ENCODE measurements at places on chromosomes 7 and 10.

- no peak for DNase-seq
Measured at GRCh38 chr7:114787556-114787955, 134.3 kb upstream of the MDFIC start.

GRCh38 chr10:24552346-24553016 lies 171.2 kb downstream of the ARHGAP21 start:
- DNase-seq, result no peak

DNA sequence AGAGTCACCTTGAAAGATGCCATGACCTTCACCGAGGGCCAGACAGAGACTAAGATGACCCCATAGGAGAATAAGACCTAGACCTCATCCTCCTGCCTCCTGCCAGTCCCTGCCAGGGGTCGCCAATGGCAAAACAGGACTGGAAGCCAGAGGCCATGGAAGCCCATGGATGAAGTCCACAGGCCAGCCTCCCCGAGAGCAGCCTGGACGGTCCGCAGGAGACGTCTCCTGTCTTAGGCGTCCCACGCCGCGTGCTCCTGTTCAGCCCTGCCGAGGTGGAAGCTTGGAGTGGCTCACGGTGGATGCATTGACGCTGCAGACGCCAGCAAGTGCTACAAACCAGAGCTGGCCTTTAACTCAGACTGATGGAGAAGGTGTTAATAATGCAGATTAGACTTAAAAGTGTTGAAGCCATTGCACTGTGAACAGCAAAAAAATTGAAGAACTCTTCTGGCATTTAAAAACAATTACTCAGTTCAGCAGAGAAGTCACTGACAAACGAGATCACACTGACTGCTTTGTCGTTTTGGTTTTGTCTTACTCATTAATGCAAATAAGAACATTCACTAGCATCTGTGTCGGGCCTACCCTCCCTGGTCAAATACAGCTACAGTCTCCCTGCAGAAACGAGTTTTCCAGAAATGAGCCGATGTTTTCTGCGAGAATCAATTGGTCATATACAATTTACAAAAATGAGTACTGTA lies 38.1 kb upstream of the FAM20C start:
- no peak for DNase-seq

GRCh38 chr10:133286366-133286765 lies 9.7 kb upstream of the ADAM8 start:
- no peak for DNase-seq

GRCh38 chr10:79239275-79239779 lies 107.9 kb upstream of the PPIF start:
- no peak for DNase-seq

- no peak for DNase-seq
Measured at GRCh38 chr10:23399701-23400144, 39.2 kb upstream of the OTUD1 start.

GRCh38 chr10:114024876-114025610 lies 18.6 kb upstream of the ADRB1 start:
- no peak for DNase-seq

DNA sequence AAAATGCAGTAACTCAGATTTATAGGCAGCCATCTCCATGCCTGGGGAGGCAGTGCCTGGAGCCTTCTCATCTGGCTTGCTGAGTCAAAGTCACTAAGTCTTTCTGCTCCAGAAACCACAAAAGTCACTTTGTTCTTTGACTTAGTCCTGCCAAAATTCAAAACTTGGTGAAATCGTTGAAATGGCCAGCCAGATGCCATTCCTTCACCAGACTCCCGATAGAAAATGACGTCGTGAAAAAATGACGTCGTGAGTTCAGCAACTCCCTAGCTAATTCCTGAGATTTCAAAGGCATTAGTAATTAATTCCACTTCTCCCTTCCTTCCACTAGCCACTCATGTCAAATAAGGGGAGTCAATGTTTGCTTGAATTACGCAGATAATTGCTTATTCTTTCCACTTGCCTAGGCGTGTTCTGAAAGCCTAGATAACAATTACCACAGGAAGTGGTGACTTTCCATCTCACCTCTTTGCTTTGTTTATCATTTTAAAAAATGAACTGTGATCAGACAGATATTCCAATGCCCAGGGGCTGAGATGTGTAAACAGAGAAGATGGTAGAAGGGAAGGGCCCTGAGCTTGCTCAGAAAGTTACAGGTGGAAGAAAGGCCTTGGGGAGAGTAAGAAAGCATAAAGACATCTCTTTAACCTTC lies 48.5 kb upstream of the OSBPL3 start:
- peak; percentile 57 for DNase-seq

- no peak for DNase-seq
Measured at GRCh38 chr10:133405844-133406527, 12.0 kb downstream of the MTG1 start.

GRCh38 chr10:130739016-130739756 lies 572.3 kb downstream of the TCERG1L start:
- DNase-seq, result no peak

- no peak for DNase-seq
Measured at GRCh38 chr7:13055732-13056368, 368.4 kb downstream of the ARL4A start.

DNA sequence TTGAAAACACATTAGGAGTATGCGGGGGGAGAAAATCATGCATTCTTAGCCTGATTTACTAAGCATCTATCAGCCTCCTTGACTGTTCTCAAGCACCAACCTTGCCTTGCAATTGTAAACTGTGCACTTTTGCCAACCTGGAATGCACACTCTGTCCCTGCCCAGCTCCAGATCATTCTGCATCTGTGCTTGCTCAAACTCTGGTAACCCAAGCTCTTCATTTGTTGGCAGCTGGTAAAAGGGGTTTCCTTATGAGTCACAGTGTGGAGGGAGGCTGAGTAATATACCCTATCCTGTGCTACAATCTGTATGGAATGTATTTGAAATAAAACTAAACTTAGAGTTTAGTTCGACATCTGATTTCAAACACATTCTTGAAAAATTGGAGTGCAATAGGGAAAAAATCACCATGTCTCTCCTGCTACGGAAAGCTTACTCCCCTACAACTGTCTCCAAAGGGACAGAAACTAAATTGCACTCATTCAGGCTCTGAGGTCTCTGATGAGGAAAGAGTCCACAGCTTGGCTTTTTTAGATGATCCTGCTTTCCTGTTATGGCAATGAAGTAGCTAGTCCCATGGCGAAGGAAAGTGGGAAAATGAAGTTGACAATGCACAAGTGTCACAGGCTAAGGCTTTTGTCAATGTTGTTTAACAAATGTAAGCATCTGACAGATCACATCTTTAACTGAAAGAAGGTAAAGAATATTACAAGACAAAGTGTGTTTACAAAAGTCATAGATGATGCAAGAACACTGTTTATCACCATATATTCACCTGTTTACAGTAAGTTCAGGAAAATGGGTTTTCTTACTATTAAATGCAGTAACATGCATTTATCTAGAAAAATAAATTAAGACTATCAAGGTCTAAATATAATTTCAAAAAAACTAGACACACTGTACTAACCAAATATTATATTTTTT lies 61.9 kb downstream of the TES start:
- no peak for DNase-seq

GRCh38 chr10:31926160-31926559 lies 2.5 kb downstream of the ARHGAP12 start:
- DNase-seq, result no peak

DNA sequence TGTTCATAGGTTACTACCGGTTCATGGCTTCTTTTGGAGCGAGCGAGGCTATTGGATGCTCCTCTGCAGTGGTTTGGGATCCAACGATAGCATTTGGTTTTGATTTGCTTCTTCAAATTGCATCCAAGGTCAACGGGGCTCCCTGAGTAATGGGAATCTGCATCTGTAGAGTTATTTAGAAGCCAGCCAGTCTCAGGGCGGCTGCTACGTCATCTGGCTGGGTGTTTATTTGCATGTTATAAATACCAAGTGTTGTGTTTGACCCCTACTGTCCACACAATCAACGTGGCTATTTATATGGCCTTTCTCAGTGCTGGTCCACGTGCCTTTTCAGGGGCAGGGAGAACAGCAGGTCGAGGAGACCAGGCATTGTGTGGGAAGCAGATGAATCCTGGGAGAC lies 137.7 kb downstream of the PRPF18 start:
- no peak for DNase-seq

GRCh38 chr7:74272305-74273038 lies 16.7 kb upstream of the CLIP2 start:
- DNase-seq, result no peak

DNA sequence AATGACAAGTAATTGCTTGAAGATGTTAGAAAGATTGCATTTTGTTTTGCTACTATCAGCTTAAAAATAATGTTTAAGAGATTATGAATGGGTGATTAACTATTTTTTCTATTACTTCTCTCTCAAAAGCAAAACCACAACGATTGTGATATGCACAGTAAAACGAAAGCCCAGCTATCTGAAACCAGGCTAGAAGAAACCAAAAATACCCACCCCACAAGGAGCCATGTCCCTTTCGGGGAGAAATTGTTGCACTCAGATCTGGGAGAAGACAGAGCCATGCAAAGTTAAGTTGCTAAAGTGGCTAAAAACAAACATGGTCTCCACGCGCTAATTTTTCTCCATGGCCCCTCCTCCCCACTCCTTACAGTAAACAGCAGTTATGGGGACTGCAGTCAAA lies 173.6 kb downstream of the RPS24 start:
- no peak for DNase-seq

DNA sequence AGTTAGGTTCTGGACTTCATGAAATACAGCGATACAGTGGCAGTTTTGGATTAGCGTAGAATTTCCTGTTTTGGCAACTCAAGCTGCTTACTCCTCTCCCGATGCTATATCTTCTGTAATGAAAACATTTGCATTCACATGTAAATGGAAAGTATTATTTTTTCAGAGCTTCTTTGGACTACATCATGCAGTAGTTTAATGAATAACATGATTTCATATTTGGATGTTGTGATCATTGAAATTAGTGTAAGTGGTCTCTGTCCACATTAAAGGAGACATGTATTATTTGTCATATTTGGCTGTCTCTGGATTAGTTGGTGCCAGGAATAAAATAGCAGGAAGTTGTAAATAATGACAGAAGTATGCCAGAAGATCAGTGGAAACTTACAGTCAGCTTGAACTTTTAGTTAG lies 331.6 kb downstream of the GFRA1 start:
- DNase-seq, result no peak

DNA sequence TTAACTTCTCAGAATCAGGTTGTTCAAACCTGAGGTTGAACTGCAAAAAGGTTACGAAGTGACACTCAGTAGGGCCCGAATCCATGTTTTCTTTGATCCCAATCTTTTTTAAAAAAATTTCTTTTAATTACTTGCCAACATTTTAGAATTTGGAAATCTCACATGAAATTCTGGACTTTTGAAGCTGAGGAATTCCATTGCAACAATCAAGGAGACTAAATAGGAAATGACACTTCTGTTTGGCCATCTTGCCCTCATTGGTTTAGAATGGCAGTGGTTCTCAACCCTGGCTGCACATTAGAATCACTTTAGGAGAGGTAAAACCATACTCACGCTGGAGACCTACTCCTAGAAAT lies 471 bp upstream of the TOMM7 start:
- no peak for DNase-seq

- no peak for DNase-seq
Measured at GRCh38 chr7:40922316-40922670, 780.6 kb downstream of the INHBA start.

- no peak for DNase-seq
Measured at GRCh38 chr10:35493196-35494118, 111.7 kb upstream of the GJD4 start.

DNA sequence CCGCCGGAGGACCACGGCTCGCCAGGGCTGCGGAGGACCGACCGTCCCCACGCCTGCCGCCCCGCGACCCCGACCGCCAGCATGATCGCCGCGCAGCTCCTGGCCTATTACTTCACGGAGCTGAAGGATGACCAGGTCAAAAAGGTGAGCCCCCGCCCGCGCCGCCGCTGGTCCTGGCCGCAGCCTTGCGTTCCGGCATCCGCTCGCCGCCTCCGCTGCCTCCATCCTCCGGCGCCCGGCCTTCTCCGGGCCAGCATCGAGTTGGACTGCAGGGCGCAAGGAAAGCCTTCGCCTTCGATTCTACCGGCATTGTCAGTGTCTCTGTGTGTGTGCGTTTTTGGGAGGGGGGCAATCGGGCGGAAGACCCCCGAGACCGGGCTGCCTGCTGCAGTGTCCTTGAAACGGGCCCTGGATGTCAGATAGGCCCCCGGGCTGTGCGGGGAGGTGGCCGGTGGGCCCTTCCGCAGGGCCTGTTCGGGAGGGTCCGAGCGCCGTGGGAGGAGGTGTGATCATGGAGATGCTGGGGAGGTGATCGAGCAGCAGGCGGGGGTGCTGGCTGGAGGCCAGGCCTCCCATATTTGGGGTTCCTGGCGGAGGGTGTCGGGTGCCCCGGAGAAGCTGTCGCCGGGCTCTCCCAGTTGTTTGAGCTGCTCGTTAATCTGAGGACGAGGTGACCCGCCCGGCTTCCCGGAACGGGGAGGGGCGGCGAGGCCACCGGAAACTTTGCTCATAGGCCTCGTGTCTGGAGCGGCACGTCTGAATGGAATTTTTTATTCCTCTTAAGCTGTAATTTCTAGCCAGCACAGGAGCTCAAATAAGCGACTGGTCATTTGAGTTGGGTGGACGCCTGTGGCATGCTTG lies 40.8 kb downstream of the HK1 start:
- no peak for DNase-seq

GRCh38 chr10:130877126-130877525 lies 434.4 kb downstream of the TCERG1L start:
- DNase-seq, result no peak
